Renal cortical epithelial cell (primary cell): ENCODE measurements at places on chromosomes 2 and 18. TPM values are rescaled to one million over a fixed set of nuclear protein-coding genes. Genes with fewer than 3 reads are reported as not detected.

Gene ZNF514
- 14.1 and 16.0 TPM in 2 replicates for total RNA-seq

Gene POTEF
- total RNA-seq: not detected in 2 replicates

Gene CEP68
- total RNA-seq: 3.6 and 19.1 TPM in 2 replicates

DNA sequence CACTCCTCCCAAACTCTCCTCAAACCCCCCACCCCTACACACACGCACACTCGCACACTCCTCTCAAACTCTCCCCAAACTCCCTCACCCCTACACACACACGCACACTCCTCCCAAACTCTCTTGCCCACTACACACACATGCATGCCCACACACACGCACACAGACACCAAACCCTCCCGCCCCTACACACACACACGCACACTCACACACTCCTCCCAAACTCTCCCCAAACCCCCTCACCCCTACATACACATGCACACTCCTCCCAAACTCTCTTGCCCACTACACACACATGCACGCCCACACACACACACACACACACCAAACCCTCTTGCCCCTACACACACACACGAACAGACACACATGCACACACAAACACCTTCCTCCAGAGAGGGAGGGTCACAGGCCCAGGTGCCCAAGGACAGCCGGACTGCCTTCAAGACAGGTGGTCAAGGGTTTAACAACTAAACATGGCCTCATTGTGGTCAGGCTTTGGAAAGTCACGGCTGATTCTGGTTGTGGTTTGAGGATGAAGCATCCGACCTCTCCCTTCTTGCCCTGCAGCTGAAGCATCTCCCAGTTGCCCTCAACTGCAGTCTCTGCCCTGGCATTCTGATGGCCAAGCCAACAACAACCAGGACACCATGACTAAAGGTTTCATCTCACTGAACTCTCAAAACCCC, 72.3 kb upstream of the SNTG2 start:
- DNase-seq: no peak

DNA sequence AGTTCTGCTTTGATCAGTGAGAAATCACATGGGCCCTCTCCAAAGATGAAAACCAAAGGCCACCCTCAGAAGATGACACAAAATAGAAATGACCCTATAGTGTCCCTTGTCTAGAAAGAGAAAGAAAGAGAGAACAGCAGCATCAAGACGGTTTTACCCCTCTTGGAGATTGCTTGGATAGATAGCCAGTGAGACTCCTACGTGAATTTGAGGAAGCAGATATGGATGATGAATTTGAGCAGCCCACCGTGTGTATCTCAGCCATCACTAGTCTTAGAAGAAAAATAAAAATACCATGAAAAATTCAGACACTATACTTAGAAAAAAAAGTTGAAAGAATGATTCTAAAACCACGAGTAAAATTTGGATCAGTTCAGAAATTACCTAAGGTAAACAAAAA, 329.1 kb upstream of the CNTNAP5 start:
- DNase-seq: no peak

GRCh38 chr2:25265001-25265400, 76.7 kb downstream of the DNMT3A start:
- DNase-seq: no peak

DNA sequence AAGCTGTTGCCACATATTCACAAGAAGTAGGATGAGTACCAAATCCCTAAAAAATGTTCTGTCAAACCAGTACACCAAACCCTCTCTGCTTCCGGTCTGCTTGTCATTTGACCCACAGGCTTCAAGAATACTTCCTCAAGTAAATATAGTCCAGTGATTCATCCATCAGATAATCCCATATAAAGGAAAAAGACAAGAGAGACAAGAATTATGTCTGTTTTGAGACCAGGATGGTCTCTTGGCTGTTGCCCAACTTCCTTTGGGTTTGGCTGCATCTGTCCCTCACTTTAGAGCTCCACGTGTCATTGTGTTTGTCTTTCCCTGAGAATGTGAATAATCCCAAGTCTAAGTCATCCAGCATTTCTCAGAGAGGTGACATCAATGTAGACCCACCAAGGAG, 91.5 kb upstream of the NRP2 start:
- no peak for DNase-seq

GRCh38 chr2:6052649-6053048, 360.5 kb downstream of the SOX11 start:
- no peak for DNase-seq
